GM04504 (cell line): ENCODE measurements at places on chromosomes 4 and X.
A peak's percentile ranks its signal among the peaks of the same experiment; 100 is the strongest.

DNA sequence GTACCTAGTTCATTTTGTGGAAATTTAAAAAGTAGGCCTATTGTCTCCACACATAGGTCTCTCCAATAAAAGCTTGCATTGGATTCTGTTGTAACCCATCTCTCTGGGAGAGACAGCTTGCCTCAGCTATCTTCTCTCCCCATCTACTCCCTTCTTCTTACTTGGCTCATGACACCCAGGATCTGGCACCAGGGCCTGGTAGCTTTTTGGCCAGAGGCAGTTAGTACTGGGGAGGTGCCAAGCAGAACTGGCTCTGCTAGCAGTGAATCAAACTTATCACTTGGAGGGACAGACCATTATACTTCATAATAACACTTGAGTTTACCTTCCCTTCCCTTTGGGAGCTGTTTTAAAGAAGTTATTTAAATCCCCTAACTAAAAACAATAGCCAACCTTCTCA lies 31.8 kb downstream of the PLAC1 start:
- DNase-seq = no peak

- no peak for DNase-seq
Observed at GRCh38 chr4:133465022-133465421, 315.9 kb downstream of the PCDH10 start.

DNA sequence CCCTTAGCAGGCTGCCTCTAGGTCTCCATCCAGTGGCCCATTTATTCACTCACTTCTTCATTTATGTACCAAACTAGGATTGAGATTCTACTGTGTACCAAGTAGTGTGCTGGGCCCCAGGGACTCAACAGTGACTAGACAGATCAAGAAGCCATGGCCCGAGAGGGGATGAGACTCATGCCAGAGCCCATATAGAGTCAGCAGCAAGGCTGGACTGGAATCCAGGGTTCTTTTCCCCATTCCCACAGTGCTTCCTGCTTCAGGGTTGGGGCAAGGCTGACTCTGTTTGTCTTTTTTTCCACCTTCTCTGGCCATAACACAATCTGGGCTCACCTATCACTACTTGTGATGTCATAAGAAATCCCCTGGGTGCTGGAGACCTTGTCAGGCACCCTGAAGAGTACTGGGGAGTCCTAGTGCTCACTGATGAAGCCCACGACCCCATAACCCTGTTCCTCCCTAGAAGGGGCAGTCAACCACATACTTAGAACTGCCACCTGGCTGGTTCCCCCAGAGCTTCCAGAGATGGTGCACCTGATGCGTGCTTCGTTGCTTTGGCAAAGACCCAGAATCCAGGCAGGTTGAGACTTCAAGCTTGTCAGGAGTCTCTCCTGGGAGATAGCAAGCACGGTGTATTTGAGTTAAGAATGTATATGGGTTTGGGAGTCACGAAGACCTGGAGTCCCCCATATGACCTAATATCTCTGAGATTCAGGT lies 6.2 kb downstream of the RTL5 start:
- DNase-seq = no peak

DNA sequence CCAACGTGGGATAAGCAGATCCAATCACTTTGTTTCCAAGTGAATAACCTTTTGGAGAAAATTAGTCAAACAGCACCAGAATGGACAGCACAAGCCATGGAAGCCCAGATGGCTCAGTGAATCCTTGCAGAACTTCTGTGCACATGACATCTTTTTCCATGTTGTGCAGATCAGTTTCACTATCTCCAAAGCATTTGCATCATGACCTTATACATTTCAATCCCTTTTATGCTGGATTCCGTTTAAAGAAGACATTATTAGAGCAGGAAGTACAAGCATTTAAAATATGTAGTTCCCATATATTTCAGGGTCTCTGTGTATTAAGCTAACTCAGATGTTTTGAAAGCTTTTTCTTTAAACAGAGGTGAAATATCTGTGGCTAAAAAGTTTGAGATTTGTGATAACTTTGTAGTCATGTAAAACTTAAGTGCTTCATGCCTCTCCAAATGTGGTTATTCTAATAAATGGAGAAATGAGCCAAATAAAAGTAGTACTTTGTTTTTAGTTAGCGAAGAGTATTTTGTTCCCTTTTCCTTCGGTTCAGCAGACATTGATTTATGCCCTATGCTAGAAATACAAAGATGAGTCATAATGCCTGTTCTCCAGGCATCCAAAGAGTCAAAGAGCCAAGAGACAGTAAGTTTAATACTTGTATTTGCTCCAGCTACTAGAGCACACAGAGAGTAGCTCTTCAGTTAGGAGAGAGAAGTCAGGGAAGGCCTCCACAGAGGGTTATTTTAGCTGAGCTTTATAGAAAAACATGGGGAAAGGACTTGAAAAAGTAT lies 39.0 kb downstream of the PLAC8 start:
- peak; percentile 76 for DNase-seq

GRCh38 chrX:24025741-24026403 lies 1.1 kb downstream of the KLHL15 start:
- peak; percentile 28 for DNase-seq

- DNase-seq = no peak
Observed at GRCh38 chr4:8639777-8640720, 47.5 kb downstream of the CPZ start.

DNA sequence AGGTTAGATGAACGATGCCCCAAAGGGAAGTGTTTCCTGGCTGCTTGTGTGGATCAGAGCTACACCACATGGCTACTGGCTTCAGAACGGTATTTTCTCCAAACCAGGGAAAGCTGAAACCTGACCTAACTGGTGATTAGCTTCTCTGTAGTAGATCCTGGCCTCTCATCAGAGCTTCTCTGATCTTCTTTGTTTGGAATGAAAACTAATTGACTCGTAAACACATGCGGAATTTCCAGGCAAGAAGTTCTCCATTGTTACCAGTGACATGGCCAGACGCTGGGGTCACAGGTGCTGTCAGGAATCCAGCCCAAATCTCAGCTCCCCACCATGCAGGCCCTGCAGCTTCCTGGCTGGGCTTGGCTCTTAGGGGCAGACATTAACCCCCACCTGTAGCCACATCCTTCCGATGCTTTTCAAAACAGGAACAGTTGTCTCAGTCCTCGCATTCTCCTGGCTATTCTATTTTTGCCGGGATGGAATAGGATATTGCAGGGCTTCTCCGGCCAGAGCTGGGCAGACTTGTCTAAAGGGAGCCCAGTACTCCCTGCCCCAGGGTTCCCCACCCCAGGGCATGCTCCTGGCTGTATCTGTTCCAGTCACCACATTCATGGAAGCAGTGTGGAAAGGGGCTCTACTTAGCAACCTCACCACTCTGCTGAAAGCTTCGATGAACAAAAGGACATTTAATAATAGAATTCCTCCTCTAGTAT lies 305.4 kb upstream of the F9 start:
- no peak for DNase-seq

- no peak for DNase-seq
Observed at GRCh38 chrX:124344246-124344645, 2.1 kb upstream of the SH2D1A start.

GRCh38 chr4:186298031-186298647 lies 32.1 kb downstream of the F11 start:
- no peak for DNase-seq

DNA sequence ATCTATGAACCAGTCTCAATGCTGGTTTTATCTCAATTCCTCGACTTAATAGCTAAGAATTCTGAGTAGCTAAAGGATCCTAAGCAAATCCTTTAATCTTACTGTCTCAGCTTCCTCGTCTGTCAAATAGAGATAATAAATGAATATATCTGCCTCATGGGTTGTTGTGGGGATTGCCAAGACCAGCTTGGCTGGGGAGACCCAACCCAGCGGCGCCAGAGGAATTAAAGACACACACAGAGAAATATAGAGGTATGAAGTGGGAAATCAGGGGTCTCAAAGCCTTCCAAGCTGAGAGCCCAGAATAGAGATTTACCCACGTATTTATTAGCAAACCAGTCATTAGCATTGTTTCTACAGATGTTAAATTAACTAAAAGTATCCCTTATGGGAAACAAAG lies 41.9 kb downstream of the SLC34A2 start:
- no peak for DNase-seq

GRCh38 chr4:16092682-16093319 lies 9.0 kb upstream of the PROM1 start:
- no peak for DNase-seq

DNA sequence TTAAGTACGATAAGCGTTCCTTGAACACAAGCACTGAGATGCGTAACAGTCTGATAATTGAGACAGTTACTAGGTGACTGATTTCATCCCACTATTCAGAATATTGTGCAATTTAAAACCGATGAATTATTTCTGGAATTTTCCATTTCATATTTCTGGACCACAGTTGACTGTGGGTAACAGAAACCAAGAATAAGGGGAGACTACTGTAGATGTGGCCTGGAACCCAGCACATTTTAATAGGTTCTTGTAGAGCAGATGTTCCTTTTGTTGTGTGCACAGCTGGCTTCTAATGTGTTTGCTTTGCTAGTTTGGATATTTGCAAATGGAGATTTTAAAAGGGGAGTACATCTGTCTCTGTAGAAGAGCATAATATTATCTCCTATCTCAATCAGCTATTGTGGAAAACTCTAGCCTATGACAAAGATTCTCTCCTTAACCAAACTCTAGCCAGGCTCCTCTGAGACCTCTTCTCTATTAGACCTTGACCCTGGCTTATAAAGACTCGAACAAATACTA lies 16.4 kb downstream of the NAAA start:
- no peak for DNase-seq

DNA sequence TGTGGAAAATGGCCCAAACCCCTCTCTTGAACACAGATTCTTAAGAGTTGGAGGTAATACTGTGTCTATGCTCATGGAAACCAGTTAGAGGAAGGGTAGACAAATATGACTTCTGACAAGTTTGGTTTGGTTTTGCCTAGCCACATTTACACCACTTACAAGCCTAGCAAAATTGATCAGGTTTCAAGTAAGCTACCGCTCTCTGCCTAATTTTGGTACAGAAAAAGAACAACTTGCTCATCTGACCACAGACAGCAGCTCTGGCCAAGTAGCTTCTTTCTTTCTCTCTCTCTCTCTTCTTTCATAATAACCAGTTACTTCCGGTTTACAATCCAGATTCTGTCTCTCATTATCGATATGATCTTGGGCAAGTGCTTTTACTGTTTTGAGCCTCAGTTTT lies 260.0 kb downstream of the GLUD2 start:
- DNase-seq = no peak

DNA sequence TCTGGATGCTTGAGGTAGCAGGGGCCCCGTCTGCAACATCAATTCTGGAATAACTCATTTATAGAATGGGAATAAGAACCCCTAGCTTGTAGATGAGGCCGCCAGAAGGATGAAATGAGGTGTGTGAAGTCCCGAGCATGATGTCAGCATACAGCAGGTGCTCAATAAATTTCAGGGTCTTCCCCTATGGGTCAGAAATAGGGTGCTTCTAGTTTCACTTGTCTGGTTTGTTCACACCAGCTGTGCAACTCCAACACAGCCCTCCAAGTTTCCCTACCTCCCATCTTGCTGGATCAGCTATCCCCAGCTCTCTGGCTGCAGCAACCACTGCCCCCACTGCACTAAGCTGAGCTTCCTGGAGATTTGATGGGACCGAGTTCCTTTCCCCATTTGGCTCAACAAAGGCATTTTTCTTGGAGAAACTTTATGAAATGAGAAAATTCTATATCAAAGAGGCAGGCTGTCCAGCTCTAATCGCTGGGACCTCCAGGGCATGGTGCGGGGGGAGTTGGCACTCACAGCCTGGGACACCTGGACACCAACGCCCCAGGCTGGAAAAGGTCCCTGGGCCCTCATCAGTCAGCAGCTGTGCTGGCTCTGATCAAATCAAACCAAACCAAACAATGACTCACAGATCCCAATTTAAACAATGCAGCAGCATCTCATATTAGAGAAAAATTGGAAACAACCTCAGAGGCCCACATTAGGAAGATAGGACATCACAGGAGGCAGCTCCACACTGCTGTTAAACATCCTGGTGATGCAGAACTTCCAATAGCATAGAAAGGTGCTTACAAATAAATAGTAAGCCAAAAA lies 13.3 kb downstream of the SLC2A9 start:
- DNase-seq = no peak

GRCh38 chrX:44062840-44063239 lies 89.7 kb upstream of the NDP start:
- no peak for DNase-seq

DNA sequence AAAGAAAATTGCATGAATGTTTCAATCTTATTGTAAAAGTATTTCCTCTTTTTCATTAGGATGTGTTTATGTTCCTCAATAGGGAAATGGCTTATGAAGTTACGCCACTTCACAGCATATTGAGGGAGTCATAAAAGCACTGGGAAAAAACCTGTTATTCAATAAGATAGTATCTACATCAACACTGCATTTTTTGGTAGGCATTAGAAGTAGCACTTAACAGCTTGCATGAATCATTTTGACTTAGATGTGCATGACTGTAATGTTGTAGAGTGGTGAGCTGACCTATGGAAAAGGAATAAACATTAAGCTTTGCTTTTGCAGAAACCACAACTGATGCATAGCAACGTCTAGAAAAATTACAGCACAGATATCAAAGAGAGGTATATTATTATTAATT lies 111.2 kb upstream of the GRXCR1 start:
- DNase-seq = no peak

DNA sequence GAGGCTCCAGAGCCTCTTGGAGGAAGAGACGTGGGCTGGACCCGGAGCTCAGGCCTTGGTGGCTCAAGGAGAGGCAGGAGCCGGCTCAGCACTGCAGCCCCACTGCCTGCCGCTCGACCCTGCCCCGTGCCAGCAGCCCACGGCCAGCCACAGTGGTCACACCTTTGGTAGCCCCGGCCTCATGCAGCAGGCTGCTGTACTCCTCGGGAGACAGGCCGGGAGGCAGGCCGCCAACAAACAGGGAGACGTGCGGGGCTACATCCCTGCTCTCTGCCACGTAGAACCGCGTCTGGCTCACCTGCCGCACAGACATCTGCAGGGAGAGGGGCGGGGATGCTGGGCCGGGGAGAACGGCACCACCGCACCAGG lies 7.6 kb downstream of the DGKQ start:
- DNase-seq = no peak

DNA sequence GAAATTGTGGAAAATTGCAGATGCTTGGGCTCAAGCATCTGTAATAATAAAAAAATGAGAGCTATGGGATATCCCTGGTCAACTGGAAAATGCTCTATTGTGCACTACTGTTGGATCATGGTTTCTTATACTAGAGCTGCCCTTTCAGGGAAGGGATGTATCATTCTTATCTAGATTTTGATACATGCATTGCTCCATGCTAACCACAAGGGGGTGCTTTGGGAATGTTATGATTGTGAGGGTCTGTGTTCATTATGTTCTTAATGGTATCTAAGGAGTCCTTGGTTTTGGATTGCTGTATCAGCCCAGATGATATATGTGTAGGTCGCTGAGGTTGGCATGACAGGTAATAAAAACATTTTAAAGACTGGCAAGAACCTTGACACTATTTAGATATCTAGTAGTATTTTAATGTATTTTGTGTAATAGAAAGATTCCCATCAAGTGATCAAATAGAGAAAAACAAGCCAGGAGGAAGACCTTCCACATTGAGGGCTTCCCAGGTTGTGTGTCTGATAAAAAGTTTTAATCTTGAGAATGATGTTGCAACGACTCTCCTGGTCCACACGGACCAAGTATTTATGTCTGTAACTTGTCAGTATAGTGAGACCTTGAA lies 49.2 kb upstream of the TLR2 start:
- DNase-seq = no peak
